ENCODE measurements at places on chromosomes 13 and 19.
A peak's percentile ranks its signal among the peaks of the same experiment; 100 is the strongest.

DNA sequence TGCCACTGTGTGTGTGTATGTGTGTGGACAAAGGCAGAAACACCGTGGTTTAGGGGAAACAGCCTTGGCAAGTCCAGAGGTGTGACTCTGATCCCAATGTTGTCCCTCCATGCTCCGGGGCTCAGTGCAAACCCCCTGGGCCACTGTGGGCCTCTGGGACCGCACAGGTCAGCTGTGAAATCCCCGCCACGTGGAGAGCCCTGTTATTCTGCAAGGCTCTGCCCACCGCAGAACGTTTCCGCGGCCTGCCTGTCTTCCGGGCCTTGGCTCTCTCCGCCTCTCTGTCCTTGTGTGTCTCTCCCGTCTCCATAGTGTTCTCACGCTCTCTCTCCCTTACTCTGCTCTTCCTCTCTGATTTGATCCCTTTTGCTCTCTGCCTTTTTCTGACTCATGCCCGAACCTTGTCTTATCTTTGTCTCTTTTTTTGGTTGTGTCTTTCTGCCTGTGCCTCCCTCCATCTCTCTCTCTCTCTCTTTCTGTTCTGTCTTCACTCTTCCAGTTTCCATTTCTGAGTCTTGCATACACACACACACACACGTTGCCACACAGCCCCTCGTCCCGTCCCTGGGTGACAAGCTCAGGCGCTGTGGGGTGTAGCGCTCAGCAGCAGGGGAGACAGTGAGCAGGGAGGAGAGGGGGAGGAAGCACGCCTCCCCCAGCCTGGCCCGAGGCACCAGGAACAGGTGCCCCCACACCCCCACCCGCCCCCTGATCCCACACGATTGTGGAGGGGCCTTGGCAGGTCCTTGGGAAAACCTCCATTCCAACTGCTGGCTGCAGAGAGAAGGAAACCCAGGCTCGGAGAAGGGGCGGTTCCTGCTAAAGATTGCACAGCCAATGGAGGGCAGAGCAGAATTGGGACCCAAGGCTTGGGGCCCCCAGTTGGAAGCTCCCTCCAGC, 3.0 kb downstream of the TTYH1 start:
- peak; percentile 34 for DNase-seq

DNA sequence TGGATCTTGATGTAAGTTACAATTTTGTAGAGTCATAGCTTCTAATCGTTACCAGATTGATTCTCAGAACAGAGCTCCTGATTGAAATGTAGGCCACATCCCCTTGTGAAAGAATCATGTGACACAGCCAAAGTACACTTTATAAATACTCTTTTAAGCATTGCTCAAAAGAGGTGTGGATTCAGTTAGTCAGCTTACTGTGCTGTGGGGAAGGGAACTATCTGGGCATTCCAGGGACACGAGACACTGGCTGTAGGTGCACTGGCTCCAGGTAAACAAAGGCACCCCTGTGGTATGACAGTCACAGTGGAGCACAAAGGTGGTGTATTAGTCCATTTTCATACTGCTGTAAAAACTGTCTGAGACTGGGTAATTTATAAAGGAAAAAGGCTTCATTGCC, 222.8 kb downstream of the LIG4 start:
- DNase-seq: no peak

DNA sequence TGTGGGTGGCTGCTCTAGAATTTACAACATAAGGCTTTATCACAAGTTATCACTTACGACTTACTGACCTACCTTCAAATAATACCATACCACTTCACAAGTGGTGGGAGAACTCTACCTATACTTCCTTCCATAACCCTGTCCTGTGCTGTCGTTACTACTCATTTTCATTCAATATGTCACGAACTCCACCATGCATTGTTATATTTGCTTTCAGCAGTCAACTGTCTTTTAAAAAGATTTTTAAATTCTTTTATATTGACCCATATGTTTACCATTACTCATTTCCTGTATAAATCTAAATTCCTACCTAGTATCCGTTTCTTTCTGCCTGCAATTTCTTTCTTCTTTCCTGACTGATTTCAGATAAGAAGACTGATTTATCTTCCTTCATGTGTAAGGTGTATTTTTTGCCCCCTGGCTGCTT, 200.0 kb downstream of the KLF12 start:
- DNase-seq: no peak

GRCh38 chr19:3805859-3806258, 19.7 kb upstream of the MATK start:
- DNase-seq: no peak

DNA sequence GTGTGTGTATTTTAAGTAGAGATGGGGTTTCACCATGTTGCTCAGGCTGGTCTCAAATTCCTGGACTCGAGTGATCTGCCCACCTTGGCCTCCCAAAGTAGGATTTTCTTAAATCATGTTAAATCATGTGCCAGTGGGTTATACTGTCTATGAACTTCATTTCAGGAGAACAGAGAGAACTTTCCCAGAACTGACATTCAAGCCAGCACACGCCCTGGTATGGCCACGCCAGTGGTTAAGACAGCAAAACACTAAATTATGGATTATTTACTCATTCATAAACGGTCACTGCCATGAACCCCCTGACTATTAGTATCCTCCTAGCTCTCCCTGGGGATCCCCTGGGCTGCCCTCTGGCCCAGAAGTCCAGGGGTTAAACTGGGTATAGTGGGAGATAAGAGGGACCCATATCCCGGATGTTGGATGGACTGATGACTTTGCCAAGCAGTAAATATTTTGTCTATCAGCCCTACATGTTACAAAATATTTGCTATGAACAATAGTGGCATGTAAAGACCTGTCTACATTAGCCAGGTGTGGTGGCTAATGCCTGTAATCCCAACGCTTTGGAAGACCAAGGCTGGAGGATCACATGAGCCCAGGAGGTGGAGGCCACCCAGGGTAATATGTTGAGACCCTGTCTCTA, 16.1 kb upstream of the STRN4 start:
- DNase-seq: no peak

DNA sequence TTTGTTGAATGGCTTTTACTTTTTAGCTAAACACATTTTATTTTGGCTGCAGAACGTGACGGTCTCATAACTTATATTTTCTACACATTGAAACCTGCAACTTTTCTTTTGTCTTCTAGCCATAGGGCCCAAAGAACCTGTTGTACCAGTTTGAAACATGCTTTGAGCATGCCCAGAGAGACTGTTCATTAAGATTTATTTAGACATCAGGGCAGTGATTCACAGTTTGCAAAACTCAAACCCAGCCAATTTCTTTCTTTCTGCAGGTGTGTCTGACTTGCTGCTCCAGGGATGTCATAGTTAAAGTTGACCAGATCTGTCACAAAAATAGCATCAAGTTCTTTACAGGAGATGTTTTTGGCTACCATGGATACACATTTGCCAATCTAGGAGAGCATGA, 22.0 kb downstream of the SAE1 start:
- no peak for DNase-seq

- no peak for DNase-seq
Measured at GRCh38 chr13:98741741-98742435, 10.6 kb downstream of the SLC15A1 start.

- DNase-seq: peak; percentile 15
Measured at GRCh38 chr19:20423381-20424197, 142.0 kb downstream of the ZNF737 start.

GRCh38 chr19:7918615-7919421, 1.3 kb upstream of the SNAPC2 start:
- DNase-seq: no peak

DNA sequence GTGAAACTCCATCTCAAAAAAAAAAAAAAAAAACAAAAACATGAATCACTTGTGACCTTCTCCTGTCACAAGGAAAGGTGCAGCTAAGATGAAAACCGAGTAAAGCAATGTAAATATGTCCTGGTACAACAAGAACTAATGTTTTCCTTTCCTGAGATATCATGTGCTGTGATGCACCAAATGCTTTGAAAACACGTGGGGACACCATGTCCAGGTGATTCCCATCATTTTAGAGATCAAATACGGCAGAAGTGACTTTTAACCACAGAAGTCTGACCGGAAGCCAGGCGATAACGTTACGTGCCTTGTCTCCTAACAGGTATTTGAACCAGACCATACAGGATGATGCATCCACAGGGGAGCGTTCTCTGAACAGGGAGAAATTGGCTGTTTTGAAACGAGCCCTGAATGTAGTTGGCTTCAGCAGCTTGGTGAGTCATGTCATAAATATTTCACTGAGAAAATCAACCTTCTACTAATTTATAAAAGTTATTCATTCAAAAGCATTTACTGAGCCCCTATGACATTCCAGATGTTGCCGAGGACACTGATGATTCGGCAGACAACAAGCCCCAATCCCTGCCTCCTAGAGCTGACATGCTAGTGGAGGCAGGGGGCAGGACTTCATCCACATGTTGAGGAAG, 328.1 kb downstream of the MYO16 start:
- no peak for DNase-seq

DNA sequence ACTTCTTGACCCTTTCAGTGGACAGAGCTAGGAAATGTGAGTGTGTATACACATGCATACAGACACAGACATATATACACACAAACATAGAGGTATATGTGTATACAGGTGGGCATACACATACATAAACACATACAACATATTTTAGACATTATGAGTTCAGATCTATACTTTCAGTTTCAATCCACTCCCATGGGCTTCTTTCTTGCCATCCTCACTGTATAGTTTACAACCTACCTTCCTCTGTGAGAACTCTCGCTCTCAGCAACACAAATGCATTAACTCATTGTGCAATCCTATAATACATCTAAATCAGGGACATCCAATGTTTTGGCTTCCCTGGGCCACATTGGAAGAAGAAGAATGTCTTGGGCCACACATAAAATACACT, 21.2 kb upstream of the SCEL start:
- no peak for DNase-seq

- DNase-seq: no peak
Measured at GRCh38 chr13:44142540-44142867, 231.1 kb upstream of the SERP2 start.

DNA sequence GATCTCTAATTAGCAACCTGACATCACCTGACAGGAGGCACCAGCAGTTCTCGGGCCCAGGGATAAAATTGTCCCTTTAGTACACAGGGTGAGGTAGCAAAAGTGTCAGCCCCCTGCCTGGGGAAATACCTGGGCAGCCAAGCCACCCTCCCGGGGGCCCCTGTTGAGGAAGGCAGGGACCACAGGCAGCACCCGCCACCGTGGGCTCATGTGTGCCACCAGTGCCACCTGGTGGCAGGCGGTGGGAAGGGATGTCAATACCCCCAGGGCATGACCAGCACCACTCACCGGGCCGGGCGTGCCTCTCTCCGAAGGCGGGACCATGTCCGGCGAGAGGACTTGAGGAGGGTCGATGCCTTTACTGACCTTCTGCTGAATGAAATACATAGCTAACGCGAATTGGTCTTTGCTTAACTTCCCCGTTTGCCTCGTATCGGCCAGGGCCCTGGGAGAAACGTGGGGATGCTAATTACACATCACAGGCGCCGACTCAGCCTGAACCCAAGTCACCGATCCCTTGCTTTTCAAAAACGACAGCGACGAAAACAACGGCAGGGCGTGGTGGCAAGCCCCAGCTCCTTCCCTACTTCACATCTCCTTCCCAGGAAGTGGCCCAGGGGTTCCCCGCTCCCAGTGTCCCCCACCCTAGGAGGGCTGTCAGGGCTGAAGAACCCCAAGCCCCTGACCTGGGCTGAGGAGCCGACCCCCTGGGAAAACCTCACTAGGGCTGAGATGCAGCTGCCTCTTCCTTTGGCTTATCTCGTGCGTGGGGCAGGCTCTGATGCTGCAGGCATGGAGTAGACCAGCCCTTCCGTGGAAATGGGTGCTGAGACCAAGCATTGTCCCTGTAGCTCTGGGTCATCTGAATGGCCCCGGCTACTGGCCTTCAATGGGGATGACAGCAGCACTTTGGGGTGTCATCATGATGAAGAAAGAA, 53.8 kb downstream of the EPS15L1 start:
- DNase-seq: no peak

- no peak for DNase-seq
Measured at GRCh38 chr13:21371011-21371410, 88.1 kb downstream of the ZDHHC20 start.

DNA sequence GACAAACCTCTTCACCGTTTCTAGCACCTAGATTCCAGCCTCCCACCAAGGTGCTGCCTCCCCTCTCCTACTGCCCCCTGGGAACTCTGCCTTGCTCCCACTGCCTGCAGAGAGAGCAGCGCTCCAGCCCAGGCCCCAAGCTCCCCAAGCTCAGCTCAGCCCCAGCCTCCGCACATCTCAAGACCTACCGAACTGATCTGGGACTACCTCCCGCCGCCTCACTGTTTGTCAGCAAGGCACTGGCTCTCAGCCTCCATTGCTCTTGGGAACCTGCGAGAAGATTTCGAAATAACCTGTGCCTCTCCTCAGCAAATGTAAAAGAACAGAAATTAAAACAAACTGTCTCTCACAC, 92.4 kb upstream of the GPR183 start:
- DNase-seq: no peak

DNA sequence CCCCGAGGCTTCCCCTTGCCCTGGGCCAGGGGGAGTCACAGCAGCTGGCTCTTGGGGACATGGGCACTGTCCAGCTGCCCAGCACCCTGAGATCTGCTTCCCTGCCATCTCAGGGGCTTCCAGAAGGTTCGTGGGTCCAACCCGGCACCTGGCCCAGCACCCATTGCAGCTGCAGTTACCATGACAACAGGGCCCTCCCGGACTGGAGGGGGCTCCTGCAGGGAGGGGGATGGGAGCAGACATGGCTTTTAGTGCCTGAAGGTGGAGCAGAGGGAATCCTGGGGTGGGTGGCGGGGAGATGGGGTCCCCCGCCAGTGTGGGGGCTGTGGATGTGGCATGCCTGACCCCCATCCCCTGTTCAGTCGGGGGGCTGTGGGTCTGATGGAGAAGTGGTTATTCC, 14.7 kb downstream of the PIN1 start:
- DNase-seq: no peak

DNA sequence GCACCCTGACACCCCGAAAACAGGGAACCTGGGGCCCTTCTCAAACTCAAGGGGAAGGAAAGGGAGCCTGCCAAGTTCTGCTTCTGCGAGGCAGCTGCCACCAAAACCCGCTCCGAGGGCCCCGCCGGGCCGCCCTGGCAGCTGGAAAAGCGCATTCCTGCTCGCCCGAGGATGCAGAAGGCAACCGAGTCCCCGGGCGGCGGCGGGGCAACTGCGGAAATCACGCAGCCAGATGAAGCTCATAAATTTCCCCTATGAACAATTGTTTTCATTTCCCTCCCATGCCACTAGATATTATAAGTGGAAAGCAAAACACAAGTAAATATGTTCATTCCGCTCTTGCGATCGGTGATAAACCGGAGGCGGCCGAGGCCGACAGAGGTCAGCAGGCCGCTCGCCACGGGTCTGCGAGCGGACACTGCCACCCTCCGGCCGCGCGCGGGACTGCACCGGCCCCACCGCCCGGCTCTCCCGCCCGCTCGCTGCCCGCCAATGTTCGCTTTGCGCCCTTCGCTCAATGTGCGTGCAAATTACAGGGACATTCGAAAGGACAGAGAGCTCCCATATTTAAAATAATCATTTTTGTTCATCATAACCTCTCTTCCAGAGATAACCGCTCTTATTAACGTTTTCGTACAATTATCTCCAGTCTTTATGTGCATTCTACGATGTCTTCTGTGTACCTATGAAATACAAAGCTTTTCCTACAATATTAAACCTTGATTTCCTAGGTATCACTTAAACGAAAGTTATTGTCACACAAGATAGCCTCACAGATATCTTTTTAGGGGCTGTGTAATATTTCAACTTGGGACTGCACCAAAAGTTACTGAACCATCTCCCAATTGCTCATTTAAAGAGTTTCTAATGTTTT, 120.8 kb upstream of the ZNF507 start:
- peak; percentile 20 for DNase-seq

GRCh38 chr19:4326837-4327251, 11.8 kb downstream of the STAP2 start:
- DNase-seq: no peak
